ENCODE measurements at places on chromosomes 1 and 21. TPM values are rescaled to one million over a fixed set of nuclear protein-coding genes. Genes with fewer than 3 reads are reported as not detected.

LCE1E gene
- not detected for total RNA-seq

DNA sequence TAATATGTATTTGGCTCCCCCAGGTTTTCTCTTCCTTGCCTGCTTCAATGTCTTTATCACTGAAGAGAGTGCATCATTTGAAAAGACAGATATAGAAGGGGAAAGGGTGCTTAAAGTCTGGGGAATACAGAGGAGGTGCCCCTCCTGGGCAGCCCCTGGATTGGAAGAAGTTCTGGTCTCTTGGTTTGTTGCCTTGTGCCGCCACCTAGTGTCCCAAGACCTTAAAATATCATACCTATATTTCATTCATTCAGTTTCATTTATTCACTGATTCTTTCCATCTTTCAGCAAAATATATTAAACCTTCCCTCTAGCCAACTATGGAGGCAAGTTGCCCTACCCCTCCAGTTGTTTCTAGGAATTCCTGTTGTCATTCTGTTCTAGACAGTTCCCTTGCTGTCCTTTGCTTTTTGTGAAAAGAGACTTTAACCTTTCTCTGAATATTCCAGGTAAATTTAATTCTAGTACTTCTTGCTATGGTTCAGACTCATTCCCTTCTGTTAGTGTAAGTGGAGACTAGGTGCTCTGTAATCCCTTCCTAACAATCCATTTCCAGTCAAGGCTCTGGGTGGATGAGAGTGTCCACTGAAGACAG lies 56.1 kb downstream of the MEF2D start:
- DNase-seq, result no peak

- no peak for DNase-seq
Measured at GRCh38 chr1:173267453-173267945, 60.4 kb upstream of the TNFSF4 start.

ZBTB37 gene
- 5.5 TPM for total RNA-seq

SPRR1A gene
- not detected for total RNA-seq
